Activated CD8-positive, alpha-beta memory T cell treated with anti-CD3 and anti-CD28 coated beads, Interleukin-2, amount 10 ng/mL, durations not matched to agents 7 days and 5 days (primary cell): ENCODE measurements at places on chromosomes 2 and 18.

GRCh38 chr18:56709463-56709862 is 58.3 kb downstream of the WDR7 start:
- DNase-seq, result peak; percentile 57

GRCh38 chr18:12005538-12006487 is 24.5 kb downstream of the IMPA2 start:
- DNase-seq, result no peak

- no peak for DNase-seq
Observed at GRCh38 chr2:240569998-240570530, 1.8 kb downstream of the RNPEPL1 start.

- DNase-seq, result no peak
Observed at GRCh38 chr2:168757223-168757622, 45.2 kb upstream of the NOSTRIN start.

- DNase-seq, result no peak
Observed at GRCh38 chr18:27181726-27182125, 3.4 kb downstream of the CHST9 start.
